ENCODE measurements at places on chromosomes 1 and 21.

DNA sequence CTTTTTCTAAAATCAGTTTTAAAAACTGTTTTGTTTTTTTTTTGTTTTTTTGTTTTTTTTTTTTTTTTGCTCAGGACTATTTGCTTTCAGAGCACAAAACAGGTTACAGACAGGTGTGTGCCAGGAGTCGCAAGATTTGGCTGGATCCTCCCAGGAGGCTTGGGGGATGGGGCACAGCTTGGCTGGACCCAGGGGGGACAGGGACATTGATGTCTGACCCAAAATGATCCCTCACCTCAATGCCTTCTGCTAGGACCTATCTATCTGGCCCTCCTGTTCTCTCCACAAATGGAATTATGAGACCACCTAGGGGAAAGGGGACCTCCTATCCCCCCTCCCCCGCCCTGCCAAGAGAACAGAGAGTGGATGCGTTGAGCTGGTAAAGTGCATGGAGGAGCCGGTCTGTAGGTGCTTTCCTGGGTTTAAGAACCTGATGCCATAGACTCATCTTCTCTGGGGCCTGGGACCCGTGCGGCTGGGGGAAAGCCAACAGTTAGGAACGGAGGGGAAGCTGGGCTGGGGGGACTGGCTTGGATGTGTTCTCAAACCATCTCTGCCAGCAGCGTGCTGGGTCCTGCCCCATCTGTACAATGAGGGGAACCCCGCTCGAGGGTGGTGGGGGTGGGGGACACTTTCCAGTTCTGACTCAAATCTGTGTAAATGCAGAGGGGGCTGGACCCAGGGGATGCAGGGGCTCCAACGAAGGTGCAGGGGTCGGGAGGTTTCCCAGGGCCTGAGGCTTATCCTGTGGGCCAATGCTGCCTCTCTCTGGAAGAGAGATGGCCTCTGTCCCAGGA lies 28.9 kb downstream of the RUNX3 start:
- no peak for DNase-seq

- no peak for DNase-seq
Observed at GRCh38 chr21:38790059-38790458, 15.7 kb upstream of the ETS2 start.

DNA sequence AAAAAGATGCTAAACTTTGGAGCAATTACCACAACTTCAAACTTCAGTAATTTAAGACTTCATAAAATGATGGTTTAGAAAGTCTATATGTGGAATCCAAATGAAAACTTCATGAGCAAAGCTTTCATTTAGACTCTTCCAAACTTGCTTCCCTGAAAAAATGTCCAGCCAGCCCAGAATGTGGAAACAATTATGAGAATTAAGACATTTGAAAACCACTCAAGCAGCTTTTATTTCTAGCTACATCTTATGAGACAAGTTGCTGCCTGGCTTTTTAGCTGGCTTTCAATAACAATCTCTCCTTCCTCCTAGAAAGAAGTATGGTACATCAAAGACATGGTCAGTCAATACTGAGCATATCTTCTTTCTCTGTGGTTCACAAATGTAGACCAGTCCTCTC lies 21.8 kb downstream of the LPAR3 start:
- DNase-seq: no peak

- DNase-seq: no peak
Observed at GRCh38 chr1:203599875-203600781, 26.5 kb upstream of the ATP2B4 start.

DNA sequence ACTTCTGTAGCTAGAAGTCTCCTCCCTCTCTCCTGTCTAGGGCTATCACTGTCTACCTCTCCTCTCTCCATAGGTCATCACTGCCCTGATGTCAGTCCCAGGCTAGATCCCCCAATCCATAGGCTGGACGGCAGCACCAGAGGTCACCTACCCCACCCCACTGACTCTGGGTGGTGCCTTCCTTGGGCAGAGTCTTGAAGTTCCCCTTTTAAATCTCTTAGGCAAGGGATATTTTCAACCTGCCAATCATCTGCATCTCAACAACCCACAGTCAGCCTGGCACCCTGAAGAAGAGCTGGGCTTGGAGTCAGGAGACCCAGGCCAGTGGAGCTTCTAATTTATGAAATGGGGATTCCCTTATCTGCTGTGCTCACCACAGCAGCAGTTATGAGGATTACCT lies 13.2 kb downstream of the MYBPH start:
- DNase-seq: no peak

- DNase-seq: no peak
Observed at GRCh38 chr1:15765495-15766194, 7.0 kb downstream of the FBLIM1 start.

DNA sequence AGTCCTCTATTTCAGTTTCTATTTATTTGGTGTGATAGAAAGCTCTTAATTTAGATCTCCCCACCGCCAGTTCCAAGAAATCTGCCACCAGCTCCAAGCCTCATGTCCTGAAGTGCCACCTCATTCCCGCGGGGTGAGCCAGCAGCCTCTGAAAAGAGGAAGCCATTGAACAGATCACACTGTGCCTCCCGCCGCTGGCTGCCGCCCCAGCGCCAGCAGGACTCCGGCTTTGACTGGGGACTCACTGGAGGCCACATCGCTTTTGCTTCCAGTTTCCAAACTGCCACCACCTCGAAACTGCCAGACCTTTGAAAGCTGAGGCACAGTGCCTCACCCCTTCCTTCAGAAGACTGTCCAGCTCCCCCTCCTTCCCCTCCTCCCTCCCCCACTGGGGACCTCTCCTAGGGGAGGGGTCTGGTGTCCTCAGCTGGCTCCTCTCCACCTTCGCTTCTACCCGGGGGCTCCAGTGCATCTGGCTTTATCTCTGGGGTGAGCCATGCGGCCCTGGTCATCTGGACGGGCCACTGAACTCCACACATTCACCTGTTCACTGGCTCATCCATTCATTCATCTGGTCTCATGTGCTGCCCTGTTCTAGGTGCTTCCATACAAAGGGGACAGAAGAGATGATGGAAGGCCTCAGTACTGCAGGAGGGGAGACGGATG lies 58.9 kb downstream of the VPS26C start:
- no peak for DNase-seq

DNA sequence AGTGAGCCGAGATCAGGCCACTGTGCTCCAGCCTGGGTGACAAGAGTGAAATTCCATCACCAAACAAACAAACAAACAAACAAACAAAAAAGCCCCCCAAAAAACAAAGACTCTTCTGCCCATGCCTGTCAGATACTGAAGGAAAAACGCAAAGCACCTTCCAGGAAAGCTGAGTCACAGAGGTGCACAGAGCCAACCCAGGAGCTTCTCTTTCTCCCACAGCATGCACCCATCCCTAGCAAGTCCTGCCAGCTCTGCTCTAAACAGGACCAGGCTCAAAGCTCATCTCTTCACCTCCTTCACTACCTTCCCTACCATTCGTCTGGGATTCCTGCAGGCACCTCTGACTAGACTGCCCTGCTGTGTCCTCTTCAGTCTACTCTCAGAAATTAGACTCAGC lies 46.5 kb downstream of the ETS2 start:
- no peak for DNase-seq

Data from A673 (cell line).